PC-9 (cell line): ENCODE measurements at places on chromosomes 5 and 9. TPM values are rescaled to one million over a fixed set of nuclear protein-coding genes. Genes with fewer than 3 reads are reported as not detected.

CDK7 gene
- 51.6 and 60.5 TPM in 2 replicates for total RNA-seq

ZNF618 gene
- 0.20 and 0.23 TPM in 2 replicates for total RNA-seq

CARTPT gene
- not detected in 2 replicates for total RNA-seq

SECISBP2 gene
- total RNA-seq = 33.3 and 41.4 TPM in 2 replicates

C8G gene
- 2.3 and 4.4 TPM in 2 replicates for total RNA-seq

ADAMTS6 gene
- total RNA-seq = 1.4 and 2.1 TPM in 2 replicates

ANKRD55 gene
- total RNA-seq = not detected in 2 replicates

ETF1 gene
- 61.8 and 84.9 TPM in 2 replicates for total RNA-seq

SPINK13 gene
- not detected in 2 replicates for total RNA-seq

OR13C5 gene
- total RNA-seq = not detected in 2 replicates

NRG2 gene
- not detected in 2 replicates for total RNA-seq

PCDHGA8 gene
- not detected in 2 replicates for total RNA-seq

LCN1 gene
- total RNA-seq = not detected in 2 replicates

C5orf52 gene
- not detected in 2 replicates for total RNA-seq

BRINP1 gene
- total RNA-seq = not detected in 2 replicates
